ENCODE measurements at places on chromosomes 16 and 17.

GRCh38 chr17:15457723-15458094, 9.7 kb downstream of the CDRT4 start:
- no peak for DNase-seq

GRCh38 chr16:2451851-2452320, 8.0 kb upstream of the TEDC2 start:
- no peak for DNase-seq

DNA sequence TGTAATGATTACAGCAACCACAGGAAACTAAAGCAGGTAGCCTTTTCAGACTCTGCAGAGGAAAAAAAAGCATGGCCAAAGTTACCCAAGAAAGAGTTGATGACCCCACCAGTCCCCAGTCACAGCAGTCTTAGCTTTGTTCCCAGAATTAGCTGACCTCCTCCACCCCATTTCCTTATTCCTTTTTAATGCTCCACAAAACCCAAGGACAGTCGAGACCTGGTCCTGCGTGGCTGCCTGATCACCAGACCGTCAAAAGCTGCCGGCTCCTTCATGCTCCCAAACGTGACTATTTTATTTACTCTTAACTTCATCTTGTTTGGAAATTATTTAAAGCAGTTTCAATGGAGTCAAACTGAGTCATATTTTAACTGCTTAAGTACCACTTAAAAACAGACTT, 28.7 kb upstream of the MED9 start:
- DNase-seq: no peak

GRCh38 chr16:55467898-55468297, 11.1 kb upstream of the MMP2 start:
- DNase-seq: no peak

GRCh38 chr16:8798174-8798527, 512 bp downstream of the PMM2 start:
- no peak for DNase-seq

DNA sequence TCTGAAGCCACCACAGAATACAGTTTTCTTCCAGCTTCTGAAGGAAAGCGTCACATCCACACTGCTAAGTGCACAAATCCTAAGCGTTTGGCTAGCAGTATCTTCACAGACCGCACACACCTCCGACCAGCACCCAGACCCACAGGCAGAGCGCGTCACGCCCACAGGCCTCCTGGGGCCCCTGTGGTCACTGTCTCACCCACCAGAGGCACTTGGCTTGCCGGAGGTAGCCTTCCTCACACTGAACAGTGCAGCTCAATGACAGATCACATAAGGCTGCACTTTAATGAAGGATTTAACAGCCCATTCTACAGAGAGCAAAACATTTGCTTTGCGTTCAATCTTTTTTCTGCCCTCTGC, 21.2 kb downstream of the SPHK1 start:
- DNase-seq: no peak

DNA sequence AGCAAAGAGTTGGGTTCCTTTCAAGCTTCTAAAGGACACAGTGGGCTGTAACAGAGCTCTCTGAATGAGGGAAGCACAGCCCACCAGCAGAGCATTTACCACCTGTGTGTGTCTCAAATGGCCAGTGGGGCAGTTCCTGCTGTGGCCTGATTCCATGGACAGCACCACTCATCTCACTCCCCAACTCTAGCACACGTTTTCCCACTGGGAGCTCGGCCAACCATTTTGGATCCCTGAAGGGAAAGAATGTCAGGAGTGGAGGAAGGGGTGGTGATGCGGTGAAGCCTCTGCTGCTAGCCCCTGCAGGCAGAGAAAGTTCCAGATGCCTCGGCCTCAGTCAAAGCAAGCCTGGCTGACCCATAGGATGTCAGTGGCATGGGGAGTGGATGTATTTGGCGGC, 86.6 kb downstream of the PLXDC1 start:
- no peak for DNase-seq

DNA sequence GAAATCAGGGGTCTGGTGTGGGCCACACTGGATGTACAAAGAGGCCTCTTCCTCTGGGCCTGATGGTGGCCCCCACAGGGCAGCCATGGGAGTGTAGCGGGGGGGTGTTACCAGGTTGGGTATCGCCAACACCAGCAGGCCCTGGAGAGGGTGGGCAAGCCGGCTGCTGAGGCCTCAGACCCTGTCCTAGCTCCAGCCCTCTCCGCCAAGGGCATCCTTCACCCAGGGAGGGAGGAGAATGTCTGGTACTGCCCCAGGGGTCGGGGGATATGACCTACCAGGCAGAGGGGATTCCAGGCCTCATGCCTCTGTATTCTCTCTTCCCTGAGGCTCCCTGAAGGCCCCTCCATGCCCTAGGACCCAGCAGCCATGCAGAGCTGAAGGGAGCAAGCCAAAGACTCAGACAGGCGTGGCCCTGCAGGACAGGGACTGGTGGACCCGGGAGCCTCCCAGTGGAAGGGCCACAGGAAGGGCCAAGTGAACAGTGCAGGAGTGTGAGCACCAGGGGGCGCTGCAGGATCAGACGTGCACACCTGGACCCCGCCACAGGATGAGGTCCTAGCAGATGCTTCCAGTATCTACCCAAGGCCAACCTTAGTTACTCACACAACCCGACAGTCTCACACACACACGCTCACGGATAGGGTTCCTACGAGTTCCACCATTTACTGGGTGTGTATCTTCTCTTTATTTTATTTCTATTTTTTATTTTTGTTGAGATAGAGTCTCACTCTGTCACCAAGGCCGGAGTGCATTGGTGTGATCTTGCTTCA, 10.9 kb upstream of the CES4A start:
- peak; percentile 70 for DNase-seq

DNA sequence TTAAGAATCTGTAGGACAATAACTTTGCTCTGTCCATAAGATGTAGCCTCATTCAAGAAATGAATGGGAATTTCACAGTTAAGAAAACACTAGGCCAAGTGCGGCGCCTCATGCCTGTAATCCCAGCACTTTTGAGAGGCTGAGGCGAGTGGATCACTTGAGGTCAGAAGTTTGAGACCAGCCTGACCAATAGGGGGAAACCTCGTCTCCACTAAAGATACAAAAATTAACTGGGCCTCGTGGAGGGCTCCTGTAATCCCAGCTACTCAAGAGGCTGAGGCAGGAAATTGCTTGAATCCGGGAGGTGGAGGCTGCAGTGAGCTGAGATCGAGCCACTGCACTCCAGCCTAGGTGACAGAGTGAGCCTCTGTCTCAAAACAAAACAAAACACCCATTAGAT, 19.9 kb upstream of the RSL1D1 start:
- DNase-seq: no peak

- no peak for DNase-seq
Measured at GRCh38 chr17:1630662-1631061, 2.0 kb upstream of the SLC43A2 start.

DNA sequence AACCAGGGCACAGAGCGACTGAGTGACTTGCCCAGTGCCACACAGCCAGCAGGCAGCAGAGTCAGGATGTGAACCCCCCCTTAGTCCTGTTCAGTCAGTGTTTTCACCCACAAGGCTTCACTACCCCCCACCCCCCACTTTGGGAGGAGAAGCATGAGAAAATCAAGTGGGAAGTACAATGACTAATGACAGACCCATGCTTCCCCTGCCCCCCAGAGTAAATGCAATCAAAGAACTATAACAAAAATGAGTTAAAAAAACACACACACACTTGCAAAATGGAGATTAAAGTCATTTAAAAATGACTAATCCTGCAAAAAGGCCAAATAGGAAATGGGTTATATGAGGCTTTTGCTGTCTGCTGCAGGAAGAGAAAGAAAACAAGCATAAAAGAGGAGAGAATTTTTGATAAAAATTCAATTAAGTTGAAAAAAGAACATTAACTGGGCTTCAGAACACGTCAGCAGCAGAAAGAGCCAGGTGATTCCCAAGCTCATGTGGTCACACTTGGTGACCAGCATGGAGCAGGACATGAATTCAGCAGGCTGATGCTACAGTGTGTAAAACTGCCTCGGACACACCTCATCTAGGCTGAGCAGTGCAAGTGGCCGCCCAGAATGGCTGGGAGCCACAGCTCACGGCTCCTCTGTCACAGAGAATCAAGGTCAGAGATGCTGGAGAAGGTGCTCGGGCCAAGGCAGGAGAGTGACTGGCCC, 212.3 kb downstream of the ZNF423 start:
- no peak for DNase-seq
